ENCODE measurements at places on chromosomes 2 and 18. TPM values are rescaled to one million over a fixed set of nuclear protein-coding genes. Genes with fewer than 3 reads are reported as not detected.

DPYSL5 gene
- total RNA-seq, result 0.07 TPM

NAGK gene
- total RNA-seq, result 38.3 TPM

EHD3 gene
- 0.74 TPM for total RNA-seq

SKOR2 gene
- total RNA-seq, result not detected

DTNA gene
- 0.43 TPM for total RNA-seq

PAIP2B gene
- total RNA-seq, result 3.0 TPM

CBLN2 gene
- total RNA-seq, result not detected

RUFY4 gene
- 1.8 TPM for total RNA-seq

LMAN1 gene
- 146 TPM for total RNA-seq

IL36B gene
- total RNA-seq, result not detected

TCF7L1 gene
- not detected for total RNA-seq

RESP18 gene
- total RNA-seq, result not detected

DSG1 gene
- not detected for total RNA-seq

GPR45 gene
- not detected for total RNA-seq

TCF23 gene
- not detected for total RNA-seq

APCDD1 gene
- not detected for total RNA-seq

DUSP2 gene
- 429 TPM for total RNA-seq

PLEKHH2 gene
- 0.64 TPM for total RNA-seq

VIL1 gene
- not detected for total RNA-seq

B3GNT7 gene
- not detected for total RNA-seq

NFU1 gene
- total RNA-seq, result 39.3 TPM

DSC3 gene
- not detected for total RNA-seq
